GM23248 (cell line): ENCODE measurements at places on chromosomes 13 and 19. TPM values are rescaled to one million over a fixed set of nuclear protein-coding genes. Genes with fewer than 3 reads are reported as not detected.

DNA sequence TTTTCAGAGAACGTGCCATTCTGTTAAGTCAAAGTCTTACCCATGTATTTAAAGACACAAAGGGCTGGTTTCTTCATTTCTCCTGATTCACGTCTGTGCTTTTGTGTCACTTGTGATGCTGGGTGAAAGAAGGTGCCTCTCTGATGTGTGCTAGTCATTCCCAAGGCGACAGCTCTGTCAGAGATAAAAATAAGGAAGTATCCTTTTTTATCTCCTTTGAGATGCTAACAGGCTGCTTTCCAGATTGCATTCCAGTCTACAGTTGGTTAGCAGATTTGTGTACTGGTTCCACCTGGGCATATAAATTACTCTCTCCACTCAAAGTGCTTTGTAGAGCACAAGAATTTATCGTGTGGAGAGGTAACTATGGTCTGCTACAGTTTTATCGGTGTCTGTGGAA, 33.5 kb upstream of the DCT start:
- no peak for DNase-seq

DNA sequence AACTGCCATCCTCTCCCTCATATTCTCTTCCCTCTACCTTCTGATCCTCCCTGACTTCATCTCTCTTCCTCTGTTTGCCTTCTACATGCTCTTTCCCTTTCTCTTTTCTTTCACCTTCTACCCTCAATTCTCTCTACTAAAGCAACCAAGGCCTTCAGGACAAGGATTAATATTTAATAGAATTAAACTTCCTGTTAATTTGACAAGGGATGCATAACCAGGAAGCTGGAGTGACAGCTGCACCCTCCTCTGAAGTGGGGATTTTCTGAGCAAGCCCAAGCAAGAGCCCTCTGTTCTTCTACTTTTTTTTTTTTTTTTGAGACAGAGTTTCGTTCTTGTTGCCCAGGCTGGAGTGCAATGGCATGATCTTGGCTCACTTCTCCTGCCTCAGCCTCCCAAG, 63.4 kb upstream of the MED4 start:
- DNase-seq, result no peak

- peak; percentile 69 for DNase-seq
Measured at GRCh38 chr13:35978607-35979316, 152.4 kb downstream of the DCLK1 start.

DNA sequence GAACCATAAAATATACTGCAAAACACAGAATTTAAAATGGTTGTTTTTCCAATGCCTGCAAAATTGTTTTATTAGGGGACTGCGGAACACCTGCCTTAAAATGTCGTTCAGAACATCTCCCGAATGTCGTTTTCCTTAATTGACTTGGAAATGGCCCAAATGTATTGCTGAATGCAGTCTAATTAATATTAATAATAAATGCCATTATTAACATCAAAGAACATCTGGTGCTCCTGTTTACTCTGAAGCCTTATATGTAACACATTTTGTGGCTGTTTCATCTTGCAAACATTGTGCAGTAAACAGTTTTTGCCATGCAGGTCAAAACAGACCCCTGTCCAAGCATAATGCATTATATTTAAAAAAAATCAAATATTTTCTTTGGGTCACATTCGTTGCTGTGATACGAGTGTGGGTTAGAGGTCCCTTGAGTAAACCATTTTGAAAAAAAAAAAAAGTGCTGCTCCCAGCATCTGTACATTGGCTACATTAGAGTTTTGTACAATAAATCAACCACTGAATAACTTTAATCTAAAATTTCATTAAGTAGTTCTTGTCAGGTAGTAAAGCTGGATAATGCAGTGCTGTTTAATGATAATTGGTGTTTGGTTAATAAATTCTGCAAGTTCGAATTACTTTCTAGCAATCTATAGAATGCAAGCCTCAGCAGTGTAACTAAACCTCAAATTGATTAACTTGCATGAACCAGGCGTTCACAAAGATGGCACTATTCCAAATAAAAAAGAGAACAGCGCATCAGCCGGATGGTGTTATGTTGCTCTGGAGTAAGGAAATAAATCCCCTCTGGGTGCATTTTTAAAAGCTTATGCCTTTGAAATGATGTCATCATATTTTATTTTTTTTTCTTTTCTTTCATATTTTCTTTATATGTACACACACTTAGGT, 140.2 kb downstream of the ZNF536 start:
- peak; percentile 3 for DNase-seq

ZNF536 gene
- total RNA-seq, result 0.13 and 0.43 TPM in 2 replicates
